Myocyte (in vitro differentiated cells): ENCODE measurements at places on chromosomes 7 and 10. TPM values are rescaled to one million over a fixed set of nuclear protein-coding genes. Genes with fewer than 3 reads are reported as not detected.

- DNase-seq: no peak
These were observed 137.0 kb downstream of the SEMA3A start for GRCh38 chr7:84057576-84057975.

GRCh38 chr10:116744163-116744753, 1.9 kb upstream of the HSPA12A start:
- no peak for DNase-seq

- DNase-seq: no peak
These were observed 111.6 kb upstream of the TBX20 start for GRCh38 chr7:35365523-35365922.

- no peak for DNase-seq
These were observed 34.0 kb downstream of the PRSS2 start for GRCh38 chr7:142804728-142805207.

DNA sequence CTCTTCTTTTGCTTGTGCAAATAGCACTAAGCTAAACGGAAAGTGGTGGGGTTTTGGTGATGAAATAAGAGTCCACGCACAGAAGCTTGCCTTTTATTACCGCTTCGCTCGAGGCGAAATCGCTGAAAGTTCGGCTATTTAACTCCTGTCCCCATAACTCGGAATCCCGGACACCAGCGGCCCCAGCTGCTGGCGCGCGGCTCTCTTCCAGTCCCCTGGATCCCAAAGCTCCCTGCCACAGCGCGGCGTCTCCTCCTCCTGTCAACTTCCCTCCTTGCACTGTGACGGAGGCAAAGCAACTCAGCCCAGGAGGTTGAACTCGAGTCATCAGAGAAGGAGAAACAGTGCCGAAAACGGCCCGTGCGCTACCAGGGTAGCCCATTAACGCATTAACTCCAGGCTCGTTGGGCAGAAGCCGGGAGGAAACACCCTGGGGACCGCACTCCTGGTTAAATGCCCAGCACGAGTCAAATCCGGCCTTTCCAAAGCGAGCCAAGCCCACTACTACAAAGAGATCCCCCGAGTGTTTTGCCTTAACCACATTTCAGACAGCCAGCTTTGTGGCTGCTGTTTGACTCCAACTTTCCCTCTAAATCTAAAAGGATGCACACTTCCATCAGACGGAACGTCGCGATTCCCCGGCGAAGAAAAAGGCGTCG, 1.3 kb downstream of the SEMA3D start:
- peak; percentile 40 for DNase-seq

GRCh38 chr7:157553256-157553655, 216.5 kb downstream of the DNAJB6 start:
- no peak for DNase-seq

DNA sequence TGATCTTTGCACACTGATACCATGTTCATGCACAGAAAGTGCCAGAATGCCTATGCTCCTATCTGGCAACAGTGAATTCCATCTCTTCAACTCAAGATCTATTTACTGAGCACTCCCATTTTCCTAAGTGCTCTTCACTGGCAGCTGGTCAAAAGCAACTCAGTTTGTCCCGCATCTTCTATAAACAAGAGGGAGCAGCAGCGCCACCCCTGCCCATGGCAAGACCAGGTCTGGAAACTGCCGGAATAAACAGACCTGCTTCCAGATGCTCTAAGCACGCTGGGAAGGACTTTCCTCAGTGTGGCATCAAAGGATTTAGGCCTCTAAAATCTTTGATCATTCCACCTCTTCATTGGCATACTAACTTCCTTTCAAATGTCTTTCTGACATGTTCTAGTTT, 104.4 kb upstream of the MACROH2A2 start:
- DNase-seq: no peak

- DNase-seq: peak; percentile 58
These were observed 43.4 kb downstream of the SORBS1 start for GRCh38 chr10:95517536-95518454.

CRYGN gene
- 0.16 TPM in 1 of 2 replicates, not detected in the other for total RNA-seq

- peak; percentile 62 for DNase-seq
These were observed 52.8 kb upstream of the FIGNL1 start for GRCh38 chr7:50502947-50503346.

SPDYE9 gene
- 0.08 and 0.26 TPM in 2 replicates for total RNA-seq

DNA sequence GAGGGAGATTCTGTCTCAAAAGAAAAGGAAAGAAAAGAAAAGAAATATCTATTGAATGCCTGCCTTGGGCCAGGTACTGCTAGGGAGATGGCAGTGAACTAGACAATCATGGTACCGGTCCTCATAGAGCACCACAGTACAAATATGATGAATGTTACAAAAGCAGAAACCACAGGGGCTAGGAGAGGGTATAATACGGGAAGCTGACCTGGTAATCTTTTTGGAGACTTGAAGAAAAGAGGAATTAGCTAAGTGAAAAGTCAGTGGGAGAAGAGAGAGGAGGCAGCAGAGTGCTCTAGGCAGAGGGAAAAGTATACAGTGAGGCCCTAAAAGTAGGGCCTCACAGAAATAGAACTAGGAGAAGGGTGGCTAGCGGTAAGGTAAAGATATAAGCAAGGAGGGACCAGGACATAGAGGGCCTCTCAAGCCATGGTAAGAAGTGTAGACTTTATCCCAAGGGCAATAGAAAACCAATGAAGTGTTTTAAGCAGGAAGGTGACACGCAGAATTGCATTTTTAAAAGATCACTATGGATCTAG, 42.8 kb upstream of the WNT8B start:
- no peak for DNase-seq

DNA sequence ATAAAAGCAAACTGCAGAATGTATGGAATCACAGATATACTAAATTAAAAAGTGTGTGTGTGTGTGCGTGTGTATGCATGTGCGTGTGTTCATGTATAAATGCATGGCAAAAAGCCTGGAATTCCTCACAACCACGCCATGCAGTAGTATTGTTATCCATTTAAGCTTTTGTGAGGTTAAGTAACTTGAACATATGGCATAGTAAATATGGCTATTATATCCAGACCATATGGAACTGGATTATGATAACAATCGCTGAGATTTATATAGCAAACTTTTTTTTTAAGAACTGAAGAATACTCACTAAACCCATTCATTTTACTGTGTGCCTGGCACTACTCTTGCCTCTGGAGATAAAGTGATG, 22.3 kb upstream of the NANOS1 start:
- no peak for DNase-seq

- no peak for DNase-seq
These were observed 296.9 kb downstream of the ETV1 start for GRCh38 chr7:13692548-13692947.

GRCh38 chr10:89639326-89639725, 5.7 kb downstream of the PANK1 start:
- no peak for DNase-seq
